ENCODE measurements at places on chromosomes 3 and 15. TPM values are rescaled to one million over a fixed set of nuclear protein-coding genes. Genes with fewer than 3 reads are reported as not detected.

DNA sequence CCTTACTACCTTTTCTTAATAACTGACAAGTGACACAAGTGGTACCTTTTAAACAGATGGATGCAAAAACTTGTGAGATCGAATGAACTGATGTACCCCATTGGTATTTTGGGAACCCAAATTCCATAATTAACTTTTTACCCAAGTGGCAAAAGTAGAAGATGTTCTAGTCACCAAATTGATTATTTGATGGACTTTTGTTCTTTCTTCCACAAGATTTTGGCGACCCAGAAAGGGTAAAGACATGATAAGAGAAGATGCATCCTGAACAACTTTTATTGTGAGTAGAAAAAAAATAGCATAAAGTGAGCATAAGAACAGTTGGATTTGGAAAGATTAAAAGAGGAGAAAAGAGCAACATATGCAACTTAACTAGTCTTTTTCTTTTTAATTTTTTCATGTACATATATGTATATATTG, 159.5 kb downstream of the TIGIT start:
- no peak for DNase-seq

The SLC28A2 gene
- not detected for polyA plus RNA-seq

DNA sequence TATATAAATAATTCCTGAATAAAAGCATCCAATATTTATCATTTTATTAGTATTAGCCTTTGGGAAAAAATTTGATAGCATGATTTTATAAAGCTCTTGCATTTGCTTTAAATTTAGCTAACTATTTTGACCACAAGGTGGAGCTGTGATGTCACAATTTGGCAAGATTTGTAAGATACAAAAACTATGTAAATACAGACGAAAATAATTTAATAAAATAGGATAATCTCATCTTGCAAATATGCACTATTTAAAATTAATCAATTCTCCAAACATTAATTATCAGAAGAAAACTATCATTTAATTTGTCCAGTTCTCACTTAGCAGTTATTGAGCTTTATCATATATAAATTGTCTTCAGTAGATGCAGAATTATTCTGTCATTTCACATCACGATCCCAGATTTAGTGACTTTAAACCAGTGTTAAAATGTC, 95.4 kb downstream of the PLOD2 start:
- DNase-seq, result peak; percentile 9

GRCh38 chr15:75966073-75966472, 46.2 kb downstream of the NRG4 start:
- DNase-seq, result peak; percentile 25

DNA sequence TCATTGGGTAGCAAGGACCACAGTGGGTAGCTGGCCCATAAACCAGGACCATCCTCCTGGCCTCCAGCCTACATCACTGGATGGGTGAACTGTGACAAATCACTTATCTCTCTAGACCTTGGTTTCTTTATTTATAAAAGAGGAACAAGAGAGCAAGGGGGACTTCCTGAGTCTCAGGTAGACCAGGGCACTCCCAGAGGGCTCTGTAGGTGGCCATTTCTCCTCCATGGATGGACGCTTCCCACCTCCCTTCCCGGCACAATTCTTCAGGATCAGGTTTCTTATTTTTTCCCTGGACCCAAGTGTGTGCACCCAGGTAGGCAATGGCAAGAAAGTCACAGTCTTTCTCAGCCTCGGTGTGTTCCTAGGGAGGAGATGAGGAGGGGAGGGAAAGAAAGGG, 41.4 kb upstream of the SPATA12 start:
- DNase-seq, result no peak

DNA sequence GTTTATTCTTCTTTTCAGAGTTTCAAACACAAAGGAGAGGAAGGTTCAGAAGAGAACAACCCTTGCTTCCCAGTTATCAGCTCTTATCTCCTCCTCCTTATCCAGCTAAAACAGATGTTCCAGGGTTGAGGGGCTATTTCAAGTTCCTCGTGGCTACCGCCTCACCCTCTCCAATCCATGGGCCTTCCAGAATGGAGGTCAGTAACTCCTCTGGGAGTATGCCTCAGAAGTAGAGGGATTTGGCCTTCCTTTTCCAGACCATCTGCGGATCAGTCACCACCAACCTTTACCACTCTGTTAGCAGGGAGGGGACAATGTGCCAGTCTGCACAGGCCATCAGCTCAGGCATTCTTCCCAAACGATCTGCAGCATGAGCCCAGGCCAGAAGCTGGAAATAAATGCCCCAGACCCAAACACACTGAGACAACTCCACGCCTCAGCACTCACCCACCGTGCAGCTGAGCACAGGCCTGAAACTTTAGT, 14.8 kb downstream of the HTR3C start:
- DNase-seq, result no peak

GRCh38 chr3:114510201-114510600, 216.4 kb downstream of the TIGIT start:
- no peak for DNase-seq

DNA sequence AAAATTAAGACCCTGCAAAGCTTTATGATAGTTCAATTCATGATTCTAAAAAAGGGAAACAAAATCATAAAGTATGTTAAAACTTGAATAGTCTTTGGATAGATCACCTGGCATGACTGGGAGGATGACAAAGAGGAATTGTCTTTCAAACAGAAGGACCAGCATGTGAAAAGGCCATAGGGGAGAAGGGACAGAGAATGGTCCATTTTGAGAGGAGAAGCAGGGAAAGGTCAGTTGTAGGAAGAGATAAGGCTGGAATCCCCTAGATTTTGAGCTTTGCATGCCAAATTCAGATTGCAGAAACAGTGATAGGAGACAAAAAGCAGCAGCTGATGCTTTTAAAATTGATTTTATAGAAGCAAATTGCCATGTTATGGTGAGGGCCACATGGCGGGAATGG, 12.7 kb downstream of the PROS1 start:
- no peak for DNase-seq

- DNase-seq, result no peak
Measured at GRCh38 chr15:90154246-90154645, 46.9 kb upstream of the SEMA4B start.

DNA sequence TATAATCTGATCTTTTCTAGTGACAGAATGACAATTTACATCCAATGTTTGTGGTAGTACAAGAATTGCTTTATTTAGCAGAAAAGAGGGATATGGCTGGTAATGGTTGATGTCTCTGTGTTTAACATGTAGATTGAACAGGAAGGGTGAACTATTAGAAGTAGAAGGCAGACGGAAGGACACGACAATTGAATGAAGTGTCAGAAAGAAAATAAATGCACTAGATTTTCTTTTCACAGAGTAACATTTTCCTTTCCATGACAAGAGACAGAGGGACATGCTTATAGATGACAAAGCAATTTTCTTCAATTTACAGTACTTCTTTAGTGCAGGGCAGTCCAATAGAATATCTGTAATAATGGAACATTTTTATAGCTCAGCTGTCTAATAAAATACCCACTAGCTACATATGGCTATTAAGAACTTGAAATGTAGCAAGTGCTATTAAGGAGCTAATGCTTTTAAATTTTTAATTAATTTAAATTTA, 48.9 kb upstream of the MBNL1 start:
- DNase-seq, result no peak

DNA sequence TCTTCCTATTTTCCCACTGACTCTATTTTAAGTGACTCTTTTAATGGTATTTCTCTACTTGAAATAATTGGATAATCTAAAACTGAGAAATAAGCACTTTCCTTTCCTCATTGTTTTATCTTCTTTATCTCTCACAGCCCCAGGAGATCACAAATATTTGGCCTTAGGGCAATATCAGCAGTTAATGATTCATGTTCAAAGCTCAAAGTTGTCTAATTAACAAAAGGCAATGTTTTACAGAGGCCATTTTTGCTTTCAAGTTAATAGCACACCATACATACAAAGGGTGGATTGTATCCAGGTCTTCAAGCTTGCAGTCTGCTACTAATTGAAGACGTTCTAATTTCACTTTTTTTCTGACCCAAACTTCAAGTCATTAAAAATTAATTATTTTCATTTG, 120.1 kb downstream of the LRRN1 start:
- no peak for DNase-seq

DNA sequence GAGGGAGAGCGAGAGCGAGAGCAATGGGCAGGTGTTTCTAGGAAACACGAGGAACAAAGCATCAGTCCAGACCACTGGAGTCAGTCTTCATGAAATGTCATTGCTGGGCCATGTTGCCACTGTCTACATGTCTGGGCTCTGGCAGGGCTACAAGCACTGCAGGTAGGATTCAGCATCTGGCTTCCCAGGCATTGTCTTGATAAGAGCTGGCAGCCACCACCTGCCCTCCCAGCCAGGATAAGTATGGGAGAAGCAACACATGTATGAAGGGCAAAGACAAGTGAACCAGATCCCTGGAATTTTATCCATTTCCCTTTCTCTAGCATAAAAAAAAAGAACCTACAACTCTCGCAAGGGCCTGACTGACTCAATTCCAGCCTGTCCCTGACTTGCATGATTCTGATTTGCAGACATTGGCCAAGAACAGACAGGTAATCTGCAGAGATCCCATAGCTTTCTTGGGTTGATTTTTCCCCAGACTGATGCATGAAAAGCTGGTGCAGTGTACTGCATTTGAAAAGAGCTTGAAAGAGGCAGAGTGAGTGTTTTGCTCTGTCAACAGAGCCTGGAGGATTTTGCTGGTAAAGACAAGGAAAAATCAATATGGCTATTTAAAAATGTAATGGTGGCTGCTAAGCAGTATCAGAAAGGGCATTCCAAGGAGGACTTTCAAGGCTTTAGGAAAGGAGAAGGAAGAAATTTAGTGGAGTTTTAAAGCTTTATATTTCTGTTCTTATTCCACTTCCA, 157.2 kb upstream of the MYRIP start:
- DNase-seq, result no peak

The NEIL1 gene
- polyA plus RNA-seq, result 2.8 TPM

- DNase-seq, result no peak
Measured at GRCh38 chr3:155491696-155492095, 198.2 kb upstream of the STRIT1 start.

- no peak for DNase-seq
Measured at GRCh38 chr15:34147371-34148140, 45.7 kb downstream of the PGBD4 start.

The RASGRF1 gene
- 0.07 TPM for polyA plus RNA-seq

DNA sequence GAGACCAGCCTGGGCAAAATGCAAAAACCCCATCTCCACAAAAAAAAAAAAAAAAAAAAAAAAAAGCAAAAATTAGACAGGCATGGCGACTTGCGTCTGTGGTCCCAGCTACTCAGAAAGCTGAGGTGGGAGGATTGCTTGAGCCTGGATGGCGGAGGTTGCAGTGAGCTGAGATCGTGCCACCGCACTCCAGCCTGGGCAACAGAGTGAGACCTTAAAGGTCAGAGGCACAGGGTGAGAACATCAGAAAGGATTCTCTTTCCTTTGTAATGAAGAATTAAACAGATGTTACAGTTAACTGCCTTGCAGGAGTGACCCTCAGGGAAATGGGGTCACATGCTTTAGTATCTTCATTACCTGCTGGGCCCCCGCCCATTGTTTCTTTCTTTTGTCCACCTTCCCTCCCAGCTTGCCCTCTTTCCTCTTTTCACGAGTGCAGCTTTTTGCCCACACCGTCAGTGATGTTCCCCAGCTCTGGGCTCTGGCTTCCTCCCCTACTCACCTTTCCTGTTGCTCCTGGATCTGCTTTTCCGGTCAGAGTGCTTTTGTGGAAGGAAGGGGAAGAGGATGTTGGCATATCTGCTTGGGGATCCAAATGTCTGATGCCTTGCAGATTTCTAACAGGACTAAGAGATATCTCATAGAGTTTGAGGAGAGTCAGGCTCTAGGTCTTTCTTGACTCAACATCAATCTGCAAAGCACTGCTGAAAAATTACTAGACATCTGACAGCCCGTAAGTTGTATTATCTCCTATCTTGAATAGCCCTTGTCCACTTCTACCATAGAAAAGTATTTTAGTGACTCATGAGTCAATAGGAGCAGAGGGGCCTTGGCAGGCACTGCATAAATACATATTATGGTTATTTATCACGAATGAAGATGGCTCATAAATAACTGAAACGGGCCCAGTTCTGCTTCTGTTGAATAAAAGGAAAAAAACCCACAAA, 35.6 kb upstream of the NDUFB4 start:
- DNase-seq, result no peak

The HCLS1 gene
- 3.7 TPM for polyA plus RNA-seq

GRCh38 chr3:183247011-183247589, 6.0 kb upstream of the B3GNT5 start:
- DNase-seq, result no peak

The SLC27A2 gene
- polyA plus RNA-seq, result 0.34 TPM

DNA sequence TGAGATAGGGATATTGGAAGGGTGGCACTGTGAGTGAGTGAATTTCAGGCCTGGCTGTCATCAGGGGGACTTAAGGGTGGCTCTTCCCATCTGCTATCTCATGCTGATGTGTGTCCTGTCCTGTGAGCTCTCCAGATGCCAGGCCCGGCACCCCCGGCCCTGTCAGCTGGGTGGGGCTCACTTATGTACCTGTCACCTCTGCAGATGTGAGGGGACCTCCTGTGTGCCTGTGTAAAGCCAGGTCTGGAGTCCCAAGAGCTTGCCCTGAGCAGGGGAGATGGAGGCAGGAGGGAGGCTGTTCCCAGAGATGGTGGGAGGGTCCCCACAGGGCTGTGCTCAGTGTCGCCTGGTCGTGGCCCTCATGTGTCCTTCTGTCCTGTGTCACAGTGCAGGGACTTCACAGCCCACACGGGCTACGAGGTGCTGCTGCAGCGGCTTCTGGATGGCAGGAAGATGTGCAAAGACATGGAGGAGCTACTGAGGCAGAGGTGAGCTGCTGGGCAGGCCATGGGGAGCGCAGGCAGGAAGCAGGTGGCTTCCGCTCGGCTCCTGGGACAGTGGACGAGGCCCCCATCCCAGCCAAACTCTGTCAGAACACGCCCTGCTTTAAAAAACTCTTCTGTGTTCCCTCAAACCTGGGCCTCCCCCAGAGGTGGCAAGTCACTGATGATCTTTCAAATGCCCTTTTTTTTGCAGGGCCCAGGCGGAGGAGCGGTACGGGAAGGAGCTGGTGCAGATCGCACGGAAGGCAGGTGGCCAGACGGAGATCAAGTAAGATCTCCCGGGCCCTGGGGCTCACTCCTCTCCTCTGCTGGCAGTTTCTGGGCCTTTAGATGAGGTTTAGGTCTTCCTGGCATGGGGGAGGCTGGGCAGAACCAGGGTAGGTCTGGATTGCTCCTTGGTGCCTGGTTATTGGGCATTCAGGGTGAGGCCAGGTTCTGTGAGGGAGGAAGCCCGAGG, 23.1 kb downstream of the PSTPIP1 start:
- DNase-seq, result no peak

The CATSPER2 gene
- polyA plus RNA-seq, result 1.9 TPM

DNA sequence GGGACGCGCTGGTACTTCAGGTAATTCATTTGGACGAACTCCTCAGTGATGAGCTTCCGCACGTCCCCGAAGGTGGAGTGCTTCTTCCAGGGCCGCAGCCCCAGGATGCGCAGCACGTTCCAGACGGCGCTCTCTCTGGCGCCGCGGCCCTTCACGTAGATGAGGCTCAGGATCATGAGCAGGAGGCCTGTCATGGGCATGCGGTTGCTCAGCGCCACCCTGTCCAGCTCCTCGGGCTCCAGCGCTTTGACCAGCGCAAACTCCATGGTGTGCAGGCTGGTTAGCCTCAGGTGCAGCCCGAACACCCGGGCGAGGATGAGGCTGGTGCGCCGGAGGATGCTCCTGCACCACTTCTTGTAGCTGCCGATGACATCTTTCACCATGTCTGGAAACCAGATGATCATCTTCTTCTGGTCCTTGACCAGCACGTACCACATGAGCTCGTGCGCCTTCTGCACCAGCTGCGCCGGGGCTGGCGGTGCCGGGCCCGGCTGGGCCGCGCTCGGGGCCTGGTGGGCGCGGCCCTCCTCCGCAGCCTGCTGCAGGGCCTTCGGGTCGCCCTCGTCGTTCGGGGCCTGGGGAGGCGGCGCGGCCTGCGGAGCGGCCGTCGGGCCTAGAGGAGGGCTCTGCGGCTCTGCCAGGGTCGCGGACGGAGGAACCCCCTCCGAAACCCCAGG, 501 bp downstream of the NDN start:
- DNase-seq, result no peak

All from BJ (cell line).